ENCODE measurements at places on chromosomes 3 and 15.
A peak's percentile ranks its signal among the peaks of the same experiment; 100 is the strongest.

DNA sequence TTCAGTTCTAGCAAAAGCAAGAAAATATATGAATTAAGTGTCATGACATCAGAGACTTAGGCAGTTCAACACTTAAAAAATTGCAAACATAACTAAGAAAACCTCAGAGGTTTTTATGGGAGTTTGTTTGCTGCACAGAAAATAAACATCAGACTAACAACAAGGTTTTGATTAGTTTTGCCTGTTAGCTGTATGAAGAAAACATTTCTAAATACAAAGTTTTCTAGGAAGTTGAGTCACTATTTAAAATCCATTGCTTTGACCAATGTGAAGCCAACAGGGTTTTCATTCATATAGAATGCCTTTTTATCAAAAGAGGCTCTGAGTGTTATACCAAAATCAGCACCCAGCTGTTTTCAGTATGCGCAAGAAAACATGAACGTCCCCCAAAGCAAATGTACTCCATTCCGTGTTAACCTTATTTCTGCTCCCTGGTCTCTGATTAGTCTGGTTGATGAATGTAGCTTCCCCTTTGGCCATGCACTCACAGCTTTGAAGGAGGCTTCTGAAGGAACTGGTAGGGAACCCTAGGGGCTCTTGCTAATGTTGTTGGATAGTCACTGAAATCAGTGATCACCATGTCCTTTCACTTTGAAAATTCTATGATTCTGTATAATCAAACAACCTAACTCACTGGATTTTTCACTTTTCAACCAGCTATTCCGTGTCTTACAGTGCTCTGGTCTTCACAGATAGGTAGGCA is 89.6 kb upstream of the TSEN2 start:
- DNase-seq: no peak

GRCh38 chr3:23668430-23668904 is 137.3 kb upstream of the UBE2E1 start:
- DNase-seq: no peak

- no peak for DNase-seq
These were observed 57.2 kb upstream of the SLC7A14 start for GRCh38 chr3:170642882-170643601.

- no peak for DNase-seq
These were observed 23.5 kb upstream of the SQOR start for GRCh38 chr15:45611305-45611704.

DNA sequence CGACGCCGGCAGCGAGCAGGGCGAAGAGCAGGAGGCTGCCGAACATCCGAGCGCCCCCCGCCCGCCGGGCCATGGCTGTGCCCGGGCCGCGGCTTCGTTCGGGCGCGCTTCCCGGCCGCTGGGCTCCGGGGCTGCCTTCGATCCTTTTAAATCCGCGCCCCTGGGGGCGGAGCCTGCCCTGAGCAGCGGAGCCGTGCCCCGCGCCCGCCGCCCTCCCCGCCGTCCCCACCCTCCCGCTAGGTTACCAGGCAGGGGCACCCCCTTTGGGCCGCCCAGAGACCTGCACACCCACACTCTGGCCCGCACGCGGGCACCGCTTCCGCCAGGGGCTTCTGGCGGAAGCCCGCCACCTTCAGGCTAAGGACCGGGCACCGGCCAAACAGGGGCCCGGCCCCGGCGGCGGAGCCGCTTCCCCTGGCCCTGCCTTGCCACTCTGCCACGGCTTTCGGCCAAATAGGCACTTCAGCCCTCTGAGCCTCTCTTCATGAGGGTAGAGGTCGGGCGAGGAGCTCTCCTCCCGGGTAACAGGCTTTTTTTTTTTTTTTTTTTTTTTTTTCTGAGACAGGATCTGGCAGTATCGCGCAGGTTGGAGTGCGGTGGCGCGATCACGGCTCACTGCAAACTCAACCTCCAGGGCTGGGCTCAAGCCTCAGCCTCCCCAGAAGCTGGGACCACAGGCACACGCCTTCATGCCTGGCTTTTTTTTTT is at the start of gene NMB:
NMB (minus strand) TSS at position 120 of the 708 bp plus-strand sequence; CDS start at position 73, 47 bp downstream.
- peak; percentile 82 for DNase-seq

GRCh38 chr3:186628756-186629155 is 11.4 kb upstream of the FETUB start:
- no peak for DNase-seq

DNA sequence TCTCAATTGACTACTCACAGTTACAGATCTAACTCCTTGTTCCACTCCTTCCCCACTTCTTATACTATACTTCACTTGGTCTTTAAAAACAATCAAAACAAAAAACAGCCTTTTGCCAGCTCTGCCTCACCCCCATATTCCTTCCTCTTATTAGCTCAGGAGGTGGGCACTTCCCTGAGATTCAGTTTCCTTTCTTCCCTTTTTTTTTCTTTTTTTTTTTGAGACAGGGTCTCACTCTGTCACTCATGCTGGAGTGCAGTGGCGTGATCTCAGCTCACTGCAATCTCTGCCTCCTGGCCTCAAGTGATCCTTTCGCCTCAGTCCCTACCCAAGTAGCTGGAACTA is 6.9 kb downstream of the C3orf62 start:
- DNase-seq: no peak

Data from stimulated activated CD8-positive, alpha-beta memory T cell treated with anti-CD3 and anti-CD28 coated beads, Interleukin-7, amount 100 ng/mL, for 4 hours (primary cell).